Naive thymus-derived CD4-positive, alpha-beta T cell (primary cell): ENCODE measurements at places on chromosomes 12 and 14.

- DNase-seq: no peak
Measured at GRCh38 chr12:21613931-21614330, 9.3 kb upstream of the GYS2 start.

GRCh38 chr12:110739488-110739887, 3.2 kb downstream of the PPP1CC start:
- no peak for DNase-seq

DNA sequence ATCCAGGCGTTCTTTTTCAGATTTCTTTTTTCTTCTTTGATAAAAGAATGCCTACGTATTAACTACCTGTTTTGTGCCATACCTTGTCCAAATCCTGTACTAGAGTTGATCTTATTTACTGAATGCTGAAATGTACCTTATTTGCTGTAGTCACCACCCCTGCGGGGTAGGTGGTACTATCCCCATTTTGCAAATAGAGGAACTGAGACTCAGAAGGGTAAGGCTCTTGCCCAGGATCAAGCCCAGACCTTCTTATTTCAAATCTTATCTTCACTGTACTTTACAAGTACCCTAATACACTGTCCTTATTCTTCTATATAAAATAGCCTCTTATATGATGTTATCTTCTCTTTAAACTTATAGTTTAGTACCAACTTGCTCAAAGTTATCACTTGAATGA, 206.5 kb downstream of the SLC41A2 start:
- no peak for DNase-seq

DNA sequence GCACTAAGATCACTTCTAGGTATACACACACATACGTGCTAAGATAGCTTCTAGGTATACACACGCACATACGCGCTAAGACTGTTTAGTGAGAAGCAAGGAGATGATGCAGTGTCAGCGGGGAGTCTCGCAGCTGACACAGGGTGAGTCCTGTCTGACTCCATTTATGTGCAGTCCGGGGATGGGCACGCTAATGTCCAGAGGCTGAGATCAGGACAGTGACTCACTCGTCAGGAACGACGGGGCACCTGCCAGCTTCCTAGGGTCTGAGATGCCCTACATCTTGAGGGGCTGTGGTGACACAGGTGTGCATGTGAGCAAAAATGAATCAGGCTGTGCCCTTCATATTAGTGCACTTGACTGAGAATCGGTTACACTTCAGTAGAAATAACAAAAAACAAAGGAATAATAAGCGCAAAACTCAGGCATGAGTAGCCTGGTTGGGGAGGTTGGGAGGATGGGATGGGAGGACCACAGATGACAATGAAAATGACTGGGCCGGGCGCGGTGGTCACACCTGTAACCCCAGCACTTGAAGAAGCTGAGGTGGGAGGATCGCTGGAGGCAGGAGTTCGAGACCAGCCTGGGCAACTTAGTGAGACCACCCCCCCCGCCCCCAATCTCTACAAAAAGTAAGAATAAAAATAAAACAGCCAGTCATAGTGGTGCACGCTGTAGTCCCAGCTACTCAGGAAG, 29.1 kb upstream of the ULK1 start:
- DNase-seq: no peak

- no peak for DNase-seq
Measured at GRCh38 chr12:67472539-67472938, 176.0 kb upstream of the DYRK2 start.

- no peak for DNase-seq
Measured at GRCh38 chr12:100266585-100266834, 369 bp downstream of the DEPDC4 start.

DNA sequence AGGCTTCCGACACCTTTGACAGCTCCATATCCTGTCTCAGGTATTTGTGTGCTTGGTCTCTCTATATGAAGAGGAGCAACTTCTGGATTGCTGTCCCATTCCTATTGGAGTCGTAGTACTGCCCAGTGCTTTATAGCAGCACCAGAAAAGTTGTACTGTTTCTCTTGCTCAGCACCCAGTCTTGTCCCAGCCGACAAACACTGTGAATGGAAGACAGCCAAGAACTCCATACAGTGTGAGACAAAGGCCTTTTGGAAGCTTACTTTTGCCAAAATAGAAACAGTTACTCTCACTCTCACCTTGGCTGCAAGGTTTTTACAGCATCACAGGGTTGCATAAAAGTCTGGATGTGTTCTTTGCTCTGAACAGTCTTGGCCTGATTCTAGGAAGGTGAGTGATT, 105.3 kb downstream of the TGFB3 start:
- DNase-seq: no peak

DNA sequence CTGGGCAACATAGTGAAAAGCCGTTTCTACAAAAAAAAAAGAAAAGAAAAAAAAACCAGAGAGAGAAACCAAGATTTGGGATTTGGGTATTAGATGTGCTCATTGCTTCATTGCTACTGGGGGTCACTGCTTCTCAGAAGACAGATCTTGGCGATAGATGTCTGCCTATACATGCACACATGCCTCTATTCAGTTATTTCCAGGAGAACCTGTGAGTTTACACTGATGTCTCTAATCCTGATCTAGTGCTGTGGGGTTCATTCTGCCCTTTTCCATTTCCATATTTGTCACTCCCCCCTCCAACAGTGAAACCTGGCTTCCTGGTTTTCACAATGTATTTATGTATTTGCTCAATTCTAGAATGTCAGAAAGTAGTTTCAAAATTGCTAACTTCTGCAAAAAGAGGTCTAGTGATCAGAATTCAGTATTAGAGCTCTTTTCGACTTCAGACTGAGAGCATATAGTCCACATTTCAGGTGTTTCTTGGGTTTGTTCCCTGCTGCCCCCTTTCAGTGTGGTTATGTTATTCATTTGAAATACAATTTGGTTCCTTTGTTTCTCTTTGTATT, 111.0 kb downstream of the SLC25A47 start:
- no peak for DNase-seq

DNA sequence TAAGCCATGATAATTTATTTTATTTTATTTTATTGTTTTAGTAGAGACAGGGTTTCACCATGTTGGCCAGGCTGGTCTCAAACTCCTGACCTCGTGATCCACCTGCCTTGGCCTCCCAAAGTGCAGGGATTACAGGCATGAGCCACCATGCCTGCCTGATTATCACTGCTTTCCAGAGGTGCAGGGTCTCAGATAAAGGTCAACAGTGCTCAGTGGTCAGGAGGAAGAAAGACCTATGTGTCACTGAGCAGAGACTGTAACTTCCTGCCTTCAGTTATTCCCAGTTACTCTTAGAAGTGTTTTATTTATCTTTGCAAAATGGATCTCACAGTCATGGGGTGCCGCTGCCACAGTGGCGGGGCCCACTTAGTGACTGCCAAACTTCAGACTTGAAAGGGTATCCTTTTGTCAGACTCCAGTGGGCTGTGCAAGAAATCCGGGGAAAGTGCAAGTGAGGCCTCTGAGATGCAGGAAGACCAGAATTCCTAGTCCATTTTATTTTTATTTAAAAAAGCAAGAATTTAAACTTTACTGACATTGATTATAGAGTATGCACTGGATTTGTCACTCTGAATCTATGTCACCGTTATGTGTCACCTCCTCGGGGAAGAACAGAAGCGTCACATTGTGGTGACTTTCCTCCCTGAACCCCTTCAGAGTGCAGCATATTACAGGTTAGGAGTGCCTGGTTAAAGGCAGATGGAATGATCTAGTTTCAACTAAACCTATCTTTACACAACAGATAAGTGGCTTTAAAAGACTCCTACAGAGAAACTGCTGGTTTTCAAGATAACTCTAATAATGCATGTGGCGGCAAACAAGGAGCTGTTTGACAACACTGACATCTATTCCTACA, 59.1 kb upstream of the BICD1 start:
- DNase-seq: no peak

DNA sequence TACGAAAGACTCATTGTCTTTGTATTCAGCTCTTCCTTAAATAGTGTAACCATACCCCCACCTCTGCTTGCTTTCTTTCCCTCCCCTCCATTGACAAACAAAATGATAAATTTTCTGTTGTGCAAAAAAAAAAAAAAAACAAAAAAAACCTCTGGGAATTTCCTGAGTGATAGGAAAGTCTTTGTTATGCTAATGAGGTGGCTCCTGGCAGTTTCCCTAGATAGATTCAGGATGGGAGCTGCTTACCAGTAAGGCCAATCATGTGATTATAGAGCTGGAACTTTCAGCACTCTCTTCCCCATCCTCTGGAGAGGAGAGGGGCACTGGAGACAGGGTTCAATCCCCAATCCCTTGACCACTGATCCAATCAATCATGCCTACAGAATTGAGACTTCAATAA, 120.5 kb downstream of the NUAK1 start:
- no peak for DNase-seq

- no peak for DNase-seq
Measured at GRCh38 chr12:85244561-85244960, 35.5 kb upstream of the ALX1 start.

- DNase-seq: no peak
Measured at GRCh38 chr14:103693515-103693914, 21.7 kb downstream of the XRCC3 start.

DNA sequence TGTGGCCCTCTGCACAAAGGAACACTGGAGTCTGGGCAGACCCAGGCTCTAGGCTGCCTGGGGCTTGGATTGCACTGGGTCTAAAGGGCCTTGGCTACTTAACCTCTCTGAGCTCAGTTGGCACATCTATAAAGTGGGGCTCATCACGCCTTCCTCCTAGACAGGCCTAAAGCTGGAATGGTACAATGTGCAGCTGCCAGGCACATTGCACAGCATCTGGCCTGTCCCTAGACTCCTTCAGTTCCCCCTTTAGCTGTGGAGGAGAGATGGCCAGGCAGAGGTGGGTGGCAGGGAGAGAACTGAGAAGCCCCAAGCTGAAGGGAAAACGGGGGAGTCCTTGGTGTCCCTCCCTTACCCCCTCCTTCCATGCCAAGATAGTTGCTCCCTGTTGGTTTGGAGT, 10.8 kb downstream of the IRF2BPL start:
- DNase-seq: no peak

DNA sequence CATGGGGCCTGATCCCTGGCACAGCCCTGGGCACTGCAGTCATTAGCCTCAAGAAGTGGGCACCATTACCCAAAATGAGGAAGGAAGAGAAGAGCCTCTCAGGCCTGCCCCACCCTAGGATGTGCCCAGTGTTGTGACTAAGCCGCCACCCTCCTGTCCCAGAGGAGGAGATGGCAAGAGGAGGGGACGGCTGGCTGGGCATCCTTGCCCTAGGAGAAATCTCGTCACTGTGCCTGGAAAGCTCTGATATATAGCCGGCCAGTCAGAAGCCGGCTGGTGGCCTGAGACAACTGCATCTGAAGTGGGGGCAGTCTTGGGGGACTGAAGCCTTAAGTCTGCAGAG, 115.2 kb downstream of the LGMN start:
- no peak for DNase-seq

DNA sequence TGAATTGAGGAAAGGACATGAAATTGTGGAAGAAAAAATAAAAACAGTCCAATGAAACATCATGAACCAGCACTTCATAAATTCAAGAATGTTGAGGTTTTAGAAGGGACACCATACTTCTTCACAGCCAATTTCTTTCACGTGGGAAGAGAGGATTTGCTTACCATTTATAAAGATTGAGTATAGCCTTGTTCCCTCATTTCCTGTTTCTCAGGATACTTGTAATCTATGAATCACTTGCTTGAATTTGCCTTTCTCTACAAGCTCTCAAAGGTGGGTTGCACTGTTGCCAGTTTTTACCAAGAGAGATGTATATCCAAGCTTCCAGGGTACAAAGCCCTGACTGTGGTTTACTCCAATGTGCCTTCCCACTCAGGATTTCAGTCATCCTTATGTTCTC, 116.1 kb downstream of the DUSP6 start:
- no peak for DNase-seq

- no peak for DNase-seq
Measured at GRCh38 chr14:22282417-22282816, 306.6 kb downstream of the DAD1 start.

DNA sequence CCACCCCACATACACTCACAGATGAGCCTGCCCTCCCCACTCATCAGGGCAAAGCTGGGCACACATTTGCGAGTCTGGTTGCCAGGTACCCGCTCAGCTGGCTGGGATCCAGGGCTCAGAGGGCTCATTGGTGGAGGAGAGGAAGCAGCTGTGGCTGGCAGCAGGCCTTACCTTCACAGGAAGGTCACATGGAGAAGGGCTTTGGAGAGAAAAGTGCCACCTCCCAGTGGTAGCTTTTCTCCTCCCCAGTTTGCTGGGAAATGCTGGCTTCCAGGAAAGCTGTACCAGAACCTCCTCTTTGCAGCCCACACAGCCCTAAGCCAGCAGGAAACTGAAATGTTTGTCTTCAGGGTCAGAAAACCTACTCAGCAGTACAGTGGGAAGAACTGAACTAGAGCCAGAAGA, 55.6 kb downstream of the LGMN start:
- DNase-seq: peak; percentile 56

DNA sequence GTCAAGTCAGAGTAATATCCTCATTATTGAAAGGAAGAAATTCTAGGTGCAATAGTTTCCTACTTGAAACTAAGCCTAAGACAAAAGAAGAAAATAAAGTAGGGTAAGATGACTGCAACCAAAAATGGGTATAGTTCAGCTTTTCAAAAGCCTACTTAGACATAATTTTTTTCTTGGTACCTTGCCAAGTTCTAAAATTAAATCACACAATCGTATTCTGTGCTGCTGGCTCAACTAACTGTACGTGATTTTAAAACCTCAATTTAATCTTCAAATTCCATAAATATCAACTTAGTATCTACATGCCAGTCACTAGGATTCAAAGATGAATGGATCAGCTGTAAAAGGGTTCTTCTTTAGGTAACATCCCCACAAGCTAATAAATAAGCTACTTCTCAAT, 56.9 kb downstream of the SCAF11 start:
- no peak for DNase-seq

GRCh38 chr14:69045857-69046475, 66.9 kb upstream of the ACTN1 start:
- DNase-seq: no peak

DNA sequence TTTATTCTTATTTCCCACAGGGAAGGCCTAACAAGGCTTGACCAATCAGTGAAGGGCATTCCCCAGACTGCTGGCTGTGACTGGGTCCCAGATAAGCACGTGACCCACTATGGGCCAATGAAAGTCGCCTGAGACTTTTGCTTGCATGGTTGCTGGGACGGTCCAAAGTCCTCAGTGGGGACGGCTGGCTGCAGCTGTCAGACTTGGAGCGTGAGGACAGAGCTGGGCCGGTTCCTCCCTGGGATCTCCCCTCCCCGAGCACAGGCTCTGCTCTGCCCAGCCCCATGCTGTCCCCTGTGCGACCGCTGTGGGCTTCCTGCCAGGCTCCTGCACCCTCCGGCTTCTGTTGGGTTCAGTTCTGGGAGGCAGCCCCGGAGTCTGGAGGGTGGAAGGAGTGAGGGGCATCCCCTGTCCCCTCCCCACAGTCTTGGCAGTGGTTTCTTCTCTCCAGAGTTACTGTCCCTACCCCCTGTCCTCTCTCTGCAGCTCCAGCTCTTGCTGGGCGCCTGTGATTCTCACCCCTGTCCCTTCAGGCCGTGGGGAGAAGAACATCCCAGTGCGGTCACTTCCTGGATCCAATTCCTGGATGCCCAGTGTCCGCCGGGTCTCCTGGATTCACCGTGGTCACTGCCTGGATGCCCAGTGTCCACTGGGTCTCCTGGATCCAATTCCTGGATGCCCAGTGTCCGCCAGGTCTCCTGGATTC, 50.1 kb downstream of the GALNT9 start:
- no peak for DNase-seq
